Caco-2 (cell line): ENCODE measurements at places on chromosomes 16 and 17. TPM values are rescaled to one million over a fixed set of nuclear protein-coding genes. Genes with fewer than 3 reads are reported as not detected.

GRCh38 chr16:26905336-26905735 lies 161.4 kb upstream of the C16orf82 start:
- no peak for DNase-seq

The TBX6 gene
- 1.1 and 1.6 TPM in 2 replicates for total RNA-seq

The CD300H gene
- not detected in 2 replicates for total RNA-seq

The CSHL1 gene
- not detected in 2 replicates for total RNA-seq
